ENCODE measurements at places on chromosomes 2 and 18. TPM values are rescaled to one million over a fixed set of nuclear protein-coding genes. Genes with fewer than 3 reads are reported as not detected.

The CXCR1 gene
- polyA plus RNA-seq: 0.13 TPM

The INSIG2 gene
- 31.0 TPM for polyA plus RNA-seq

The CRYGC gene
- polyA plus RNA-seq: not detected

The DES gene
- 190 TPM for polyA plus RNA-seq
